Spinal cord (tissue), 10 donors: ENCODE measurements at places on chromosomes 11 and 22.

DNA sequence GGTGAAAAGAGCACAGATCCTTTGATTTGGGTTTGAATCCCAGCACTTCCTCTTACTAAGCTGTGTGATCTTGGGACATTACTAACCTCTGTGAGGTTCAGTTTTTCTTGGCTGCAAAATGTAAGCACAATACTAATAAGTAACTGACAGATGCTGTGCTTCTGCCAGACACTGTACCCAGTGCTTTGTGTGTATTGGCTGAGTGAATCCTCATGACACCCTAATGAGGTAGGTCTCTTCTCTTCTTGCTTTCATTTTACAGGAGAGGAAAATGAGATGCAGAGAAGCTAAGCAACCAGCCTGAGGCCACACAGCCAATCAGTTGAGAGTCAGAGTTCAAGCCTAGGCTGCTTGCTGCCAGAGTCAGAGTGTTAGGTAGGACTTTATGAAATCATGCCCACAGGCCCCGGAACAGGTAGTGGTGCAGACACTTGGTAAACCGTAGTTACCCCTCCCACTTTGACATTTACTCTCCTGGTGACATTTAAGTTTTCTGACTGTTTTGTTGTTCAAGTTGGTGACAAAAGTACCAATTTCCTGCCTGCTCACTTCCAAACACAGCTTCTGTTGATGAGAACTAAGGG lies 21.2 kb downstream of the PTPRJ start:
- DNase-seq = no peak

- peak; percentile 38 for DNase-seq
Observed at GRCh38 chr11:33598426-33599069, 102.1 kb downstream of the C11orf91 start.

DNA sequence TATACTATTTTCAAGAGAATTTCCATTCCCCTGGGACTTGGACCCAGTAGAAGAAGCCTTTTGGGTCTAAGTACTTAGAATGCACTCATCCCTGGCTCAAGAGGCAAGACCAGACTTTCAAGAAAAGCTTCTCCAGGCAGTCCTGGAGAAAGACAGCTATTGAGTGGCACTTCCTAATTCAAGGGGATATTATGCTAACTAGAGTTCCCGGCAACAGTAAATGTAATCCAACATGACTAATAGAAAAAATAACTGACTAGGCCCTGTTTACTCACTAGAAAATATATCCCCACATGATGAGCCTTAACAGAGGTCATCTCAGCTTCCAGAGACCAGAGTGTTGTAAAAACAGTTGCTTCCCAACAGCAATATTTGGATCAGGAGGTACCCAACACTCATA lies 47.2 kb upstream of the AKIP1 start:
- DNase-seq = no peak

GRCh38 chr22:19791243-19791642 lies 30.7 kb downstream of the TBX1 start:
- DNase-seq = no peak

- DNase-seq = no peak
Observed at GRCh38 chr11:98277251-98277912, 743.4 kb upstream of the CNTN5 start.
